Stimulated activated CD4-positive, alpha-beta T cell treated with anti-CD3 and anti-CD28 coated beads, TNF-alpha, amount 100 ng/mL, for 4 hours (primary cell): ENCODE measurements at places on chromosomes 1 and 21.

DNA sequence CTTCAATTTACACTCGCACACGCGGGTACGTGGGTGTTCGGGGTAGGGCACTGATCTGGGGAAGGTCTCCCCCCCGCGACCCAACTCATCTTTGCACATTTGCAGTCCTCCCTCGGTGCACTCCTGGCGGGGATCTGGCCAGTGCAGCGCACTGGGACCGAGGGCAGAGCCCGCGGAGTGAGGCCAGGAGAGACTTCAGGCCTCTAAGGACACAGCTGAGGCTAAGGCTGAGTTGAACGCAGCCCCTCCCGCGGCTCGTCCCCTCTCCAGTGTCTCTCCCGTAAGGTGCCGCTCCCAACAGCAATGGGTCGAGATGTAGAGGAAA is 936 bp upstream of the NCAM2 start:
- DNase-seq, result no peak

DNA sequence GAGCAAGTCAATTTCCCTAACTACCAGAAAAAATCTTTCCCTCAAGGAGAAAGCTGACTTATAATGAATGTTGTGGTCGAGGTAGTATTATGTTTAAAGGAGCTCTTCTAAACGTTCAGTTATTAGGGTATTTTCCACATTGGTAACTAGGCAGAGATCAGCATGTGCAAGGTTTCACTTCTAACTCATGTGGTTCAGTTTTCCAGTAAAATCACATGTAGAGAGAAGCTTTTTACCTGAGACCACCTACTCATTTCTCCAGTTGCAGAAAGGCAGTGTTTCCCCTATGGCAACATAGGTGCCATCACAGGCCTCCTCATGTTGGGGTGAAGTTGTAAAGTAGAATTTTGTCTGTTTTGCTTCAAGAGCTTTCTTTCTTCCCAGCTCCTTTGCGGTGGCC is 23.7 kb downstream of the IL23R start:
- no peak for DNase-seq

DNA sequence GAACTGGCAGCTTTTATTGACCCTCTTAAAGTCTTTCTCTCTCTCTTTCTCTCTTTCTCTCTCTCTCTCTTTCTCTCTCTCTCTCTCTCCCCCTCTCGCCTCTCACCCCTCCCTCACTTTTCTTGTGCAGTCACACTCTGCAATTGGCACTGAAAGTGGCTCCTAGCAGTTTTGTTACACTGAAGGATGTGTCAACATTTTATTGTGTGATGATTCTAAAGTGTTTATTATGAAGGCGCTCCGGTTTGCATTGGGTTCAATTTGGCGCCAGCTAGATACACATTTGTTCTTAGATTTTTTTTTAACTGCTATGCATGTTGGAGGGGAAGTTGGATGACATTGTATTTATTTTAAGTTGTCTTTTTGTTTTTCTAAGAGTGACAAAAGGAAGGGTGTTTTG is 64.0 kb upstream of the CHRM3 start:
- DNase-seq, result no peak

DNA sequence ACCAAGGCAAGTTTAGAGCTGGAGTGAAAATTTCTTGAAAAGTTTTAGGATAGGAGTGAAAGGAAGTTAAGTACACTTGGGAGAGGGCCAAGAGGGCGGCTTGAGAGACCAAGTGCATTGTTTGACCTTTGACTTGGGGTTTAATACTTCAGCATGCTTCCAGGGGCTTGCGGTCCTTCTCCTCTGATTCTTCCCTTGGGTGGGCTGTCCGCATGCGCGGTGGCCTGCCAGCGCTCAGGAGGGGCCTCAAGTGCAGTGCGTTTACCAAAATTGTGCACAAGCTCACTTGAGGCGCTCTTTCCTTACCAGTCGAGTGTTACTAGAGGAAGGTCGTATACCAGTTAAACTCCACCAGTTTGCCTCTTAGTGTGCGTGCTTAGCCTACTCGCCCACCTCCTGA is 91.3 kb upstream of the LYST start:
- DNase-seq, result no peak

GRCh38 chr1:115874904-115875303 is 34.0 kb upstream of the NHLH2 start:
- DNase-seq, result no peak

- DNase-seq, result no peak
Observed at GRCh38 chr1:1614954-1615255, 395 bp upstream of the MIB2 start.

- DNase-seq, result no peak
Observed at GRCh38 chr21:39062196-39062595, 121.1 kb downstream of the PSMG1 start.

DNA sequence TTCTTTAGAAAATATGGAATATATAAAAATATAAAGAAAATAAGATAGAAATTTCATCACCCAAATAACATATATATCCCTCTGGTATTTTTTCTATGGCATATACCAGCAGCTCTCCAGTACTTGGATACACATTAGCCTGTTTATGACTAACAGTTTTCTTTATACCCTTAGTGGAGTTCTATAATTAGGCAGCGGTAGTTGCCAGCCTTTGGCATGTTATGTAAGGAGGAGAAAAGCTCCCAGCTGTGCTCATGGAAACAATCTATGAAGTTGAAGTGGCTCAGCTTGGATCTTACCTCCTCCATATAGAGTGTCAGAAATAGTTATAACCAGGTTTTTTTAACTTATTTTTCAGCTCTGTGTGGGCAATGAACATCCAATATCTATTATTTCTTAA is 1636.8 kb downstream of the AMY1C start:
- DNase-seq, result no peak

DNA sequence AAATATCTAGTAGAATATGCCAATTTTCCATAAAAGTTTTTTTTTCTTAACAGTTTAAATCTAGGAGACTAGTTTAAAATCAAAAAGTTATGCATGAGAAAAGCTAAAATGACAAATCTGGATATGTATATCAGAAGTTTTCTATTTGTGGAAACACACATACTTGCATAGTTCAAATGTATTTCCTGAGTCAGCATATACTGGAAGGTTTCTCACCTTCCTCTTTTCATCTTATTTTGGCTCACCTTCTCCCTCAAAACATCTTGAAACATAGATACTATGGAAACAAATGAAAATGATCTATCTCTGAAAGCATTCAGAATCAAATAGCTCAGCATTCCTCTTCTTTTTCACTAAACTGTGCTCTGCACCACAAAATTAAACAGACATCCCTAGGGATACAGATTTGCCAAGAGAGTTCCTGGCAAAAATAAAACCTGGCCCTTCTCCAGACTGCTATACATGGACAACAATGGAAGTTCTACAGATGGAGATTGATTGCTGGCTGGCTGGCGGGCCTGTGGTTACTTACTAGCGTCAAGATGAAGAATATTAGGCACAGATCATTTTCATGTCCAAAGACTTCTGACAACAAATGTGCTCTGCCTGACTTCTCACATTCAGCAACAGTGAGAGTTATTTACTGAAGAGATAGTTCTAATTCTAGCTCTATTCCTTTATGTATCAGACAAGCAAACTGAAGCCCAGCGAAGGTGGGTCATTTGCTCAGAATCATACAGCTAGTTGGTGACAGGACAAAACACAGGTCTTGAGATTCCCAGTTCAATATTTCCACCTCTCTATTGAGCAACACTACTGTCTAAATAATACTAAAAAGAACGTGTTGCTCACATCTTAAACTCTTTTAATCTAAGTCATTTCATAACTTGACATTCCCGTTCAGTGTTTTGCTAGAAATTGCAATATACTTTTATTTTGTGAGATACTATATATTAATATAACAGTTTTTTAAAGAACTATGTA is 26.6 kb downstream of the DIPK1A start:
- no peak for DNase-seq

GRCh38 chr1:89986020-89986419 is 8.9 kb upstream of the ZNF326 start:
- no peak for DNase-seq

GRCh38 chr1:234250747-234251146 is 122.5 kb upstream of the COA6 start:
- no peak for DNase-seq

DNA sequence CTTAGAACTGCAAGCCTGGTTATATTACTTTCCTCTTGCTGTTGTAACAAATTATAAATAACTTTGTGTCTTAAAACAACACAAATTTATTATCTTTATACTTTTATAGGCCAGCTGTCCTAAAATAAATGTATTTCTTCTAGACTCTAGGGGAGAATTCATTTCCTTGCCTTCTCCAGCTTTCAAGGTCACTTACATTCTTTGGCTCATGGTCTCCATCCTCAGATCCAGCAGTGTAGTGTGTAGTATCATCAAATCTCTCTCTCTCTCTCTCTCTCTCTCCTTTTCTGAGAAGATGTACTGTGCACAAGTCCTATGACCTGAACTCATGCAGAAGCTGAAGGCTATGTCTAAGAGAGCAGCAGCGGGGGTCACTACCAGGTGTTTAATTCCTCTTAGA is 1510.6 kb downstream of the MRPL39 start:
- no peak for DNase-seq

DNA sequence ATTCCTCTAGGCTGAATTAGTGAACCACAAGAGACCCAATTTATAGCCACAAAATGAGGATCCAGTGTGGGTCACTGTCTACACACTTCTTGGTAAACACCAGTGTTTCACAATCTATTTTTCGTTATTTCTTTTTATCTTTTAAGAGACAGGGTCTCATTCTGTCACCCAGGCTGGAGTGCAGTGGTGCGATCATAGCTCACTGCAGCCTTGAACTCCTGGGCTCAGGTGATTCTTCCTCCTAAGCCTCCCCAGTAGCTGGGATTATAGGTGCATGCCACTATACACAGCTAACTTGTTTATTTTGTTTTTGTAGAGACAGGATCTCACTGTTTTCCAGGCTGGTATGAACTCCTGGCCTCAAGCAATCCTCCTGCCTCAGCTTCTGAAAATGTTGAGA is 29.3 kb upstream of the SLC45A3 start:
- DNase-seq, result no peak

DNA sequence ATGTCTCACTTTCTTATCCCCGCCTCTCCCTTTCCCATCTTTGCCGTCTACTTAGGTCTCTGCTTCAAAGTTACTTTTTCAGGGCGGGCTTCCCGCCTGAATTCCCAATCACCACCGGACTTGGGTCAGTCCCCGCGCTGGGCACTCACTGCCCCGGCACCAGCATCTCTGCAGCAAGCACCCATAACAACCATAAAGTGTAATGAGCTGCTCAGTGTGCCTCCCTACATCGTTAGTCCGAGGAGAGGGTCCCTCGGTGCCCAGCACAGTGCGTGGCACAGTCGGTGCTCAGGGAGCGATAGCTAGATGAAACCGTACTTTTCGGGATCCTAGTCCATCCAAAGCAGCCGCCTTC is 633 bp upstream of the CTPS1 start:
- no peak for DNase-seq

DNA sequence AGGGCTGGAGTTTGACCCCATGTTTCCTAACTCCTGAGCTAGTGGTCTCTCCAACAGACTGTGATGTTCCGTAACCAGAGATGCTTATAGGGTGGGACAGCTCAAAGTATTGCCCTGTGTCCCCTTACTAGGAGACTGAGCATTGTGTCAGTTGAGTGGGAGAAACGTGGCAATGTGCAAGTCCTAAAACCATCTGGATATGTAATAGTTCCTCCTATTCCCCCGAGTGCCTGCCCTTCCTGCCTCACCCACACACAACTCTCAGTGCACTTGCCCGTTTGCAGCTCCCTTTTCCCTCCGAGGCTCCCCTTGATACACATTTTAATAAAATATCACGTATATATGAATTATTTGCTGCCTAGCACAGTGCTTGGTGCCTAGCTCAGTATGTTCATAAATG is 3.4 kb downstream of the PIGV start:
- no peak for DNase-seq

DNA sequence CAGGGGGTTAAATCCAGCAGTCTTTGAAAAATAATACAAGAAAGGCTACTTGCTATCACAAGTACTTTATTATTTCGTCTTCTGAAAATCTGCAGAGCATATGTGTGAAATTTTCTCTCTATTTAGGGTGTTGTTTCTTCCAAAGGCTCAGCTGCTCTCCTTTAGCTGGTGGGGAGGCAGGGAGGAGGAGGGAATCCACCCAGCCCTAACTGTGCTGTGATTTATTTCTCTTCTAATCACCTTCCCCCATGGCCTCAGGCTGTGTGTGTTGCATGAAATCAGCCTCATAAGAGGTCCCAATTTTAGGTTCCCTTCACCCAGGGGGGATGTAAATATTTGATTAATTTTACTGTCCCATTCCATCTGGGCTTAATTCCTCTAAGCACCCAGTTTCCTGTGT is 77.6 kb upstream of the PGBD5 start:
- no peak for DNase-seq

GRCh38 chr1:12031039-12031980 is 12.0 kb downstream of the MIIP start:
- DNase-seq, result no peak

DNA sequence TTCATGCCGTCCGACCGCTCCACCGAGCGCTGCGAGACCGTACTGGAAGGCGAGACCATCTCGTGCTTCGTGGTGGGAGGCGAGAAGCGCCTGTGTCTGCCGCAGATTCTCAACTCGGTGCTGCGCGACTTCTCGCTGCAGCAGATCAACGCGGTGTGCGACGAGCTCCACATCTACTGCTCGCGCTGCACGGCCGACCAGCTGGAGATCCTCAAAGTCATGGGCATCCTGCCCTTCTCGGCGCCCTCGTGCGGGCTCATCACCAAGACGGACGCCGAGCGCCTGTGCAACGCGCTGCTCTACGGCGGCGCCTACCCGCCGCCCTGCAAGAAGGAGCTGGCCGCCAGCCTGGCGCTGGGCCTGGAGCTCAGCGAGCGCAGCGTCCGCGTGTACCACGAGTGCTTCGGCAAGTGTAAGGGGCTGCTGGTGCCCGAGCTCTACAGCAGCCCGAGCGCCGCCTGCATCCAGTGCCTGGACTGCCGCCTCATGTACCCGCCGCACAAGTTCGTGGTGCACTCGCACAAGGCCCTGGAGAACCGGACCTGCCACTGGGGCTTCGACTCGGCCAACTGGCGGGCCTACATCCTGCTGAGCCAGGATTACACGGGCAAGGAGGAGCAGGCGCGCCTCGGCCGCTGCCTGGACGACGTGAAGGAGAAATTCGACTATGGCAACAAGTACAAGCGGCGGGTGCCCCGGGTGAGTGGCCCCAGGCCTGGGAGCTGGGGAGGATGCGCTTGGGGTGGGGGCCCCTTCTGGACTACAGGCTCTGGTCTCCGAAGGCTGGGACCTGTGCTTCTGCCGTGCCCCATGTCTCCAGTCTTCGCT is 1.1 kb downstream of the SKI start:
- no peak for DNase-seq

GRCh38 chr1:188022661-188023060 is 1193.9 kb downstream of the PLA2G4A start:
- no peak for DNase-seq

DNA sequence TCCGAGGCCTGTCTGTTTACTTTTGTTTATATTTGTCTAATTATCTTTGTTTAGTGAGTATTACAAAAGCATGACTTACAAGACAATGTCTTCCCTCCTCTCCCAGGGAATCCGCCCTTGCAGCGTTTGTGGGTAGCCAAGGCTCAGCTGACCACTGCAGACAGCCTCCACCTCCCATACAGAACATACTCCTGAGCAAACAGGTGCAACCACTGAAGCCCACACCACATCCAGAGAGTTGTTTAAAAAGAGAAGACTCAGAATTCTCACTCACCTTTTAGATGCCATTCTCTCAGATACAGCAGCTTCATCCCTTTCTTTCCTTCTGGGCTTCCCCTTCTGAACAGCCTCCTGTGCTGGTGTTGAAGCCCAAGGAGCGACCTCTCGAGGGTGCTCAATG is 103.5 kb upstream of the TMPRSS2 start:
- no peak for DNase-seq

- DNase-seq, result no peak
Observed at GRCh38 chr1:230274254-230274653, 151.9 kb downstream of the PGBD5 start.
